ENCODE measurements at places on chromosomes 16 and 17.

DNA sequence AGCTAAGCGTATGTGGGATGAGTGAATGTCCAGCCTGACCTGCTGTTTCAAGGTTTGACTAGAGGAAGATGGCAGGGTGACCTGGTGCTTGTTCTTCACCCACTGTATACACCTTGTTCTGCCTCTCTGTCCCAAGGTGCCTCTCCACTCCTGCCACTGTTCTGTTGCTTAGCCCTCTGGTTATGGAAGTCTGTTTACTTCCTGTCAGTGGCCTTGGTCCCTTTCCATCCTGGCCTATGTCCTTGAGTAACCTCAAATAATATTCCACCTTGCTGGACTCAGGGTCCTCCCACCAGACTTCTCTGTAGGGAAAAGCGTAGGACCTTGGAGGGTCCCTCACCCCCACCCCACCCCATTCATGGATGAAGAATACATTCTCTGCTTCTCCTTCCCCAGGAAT, 73.2 kb upstream of the SALL1 start:
- no peak for DNase-seq

DNA sequence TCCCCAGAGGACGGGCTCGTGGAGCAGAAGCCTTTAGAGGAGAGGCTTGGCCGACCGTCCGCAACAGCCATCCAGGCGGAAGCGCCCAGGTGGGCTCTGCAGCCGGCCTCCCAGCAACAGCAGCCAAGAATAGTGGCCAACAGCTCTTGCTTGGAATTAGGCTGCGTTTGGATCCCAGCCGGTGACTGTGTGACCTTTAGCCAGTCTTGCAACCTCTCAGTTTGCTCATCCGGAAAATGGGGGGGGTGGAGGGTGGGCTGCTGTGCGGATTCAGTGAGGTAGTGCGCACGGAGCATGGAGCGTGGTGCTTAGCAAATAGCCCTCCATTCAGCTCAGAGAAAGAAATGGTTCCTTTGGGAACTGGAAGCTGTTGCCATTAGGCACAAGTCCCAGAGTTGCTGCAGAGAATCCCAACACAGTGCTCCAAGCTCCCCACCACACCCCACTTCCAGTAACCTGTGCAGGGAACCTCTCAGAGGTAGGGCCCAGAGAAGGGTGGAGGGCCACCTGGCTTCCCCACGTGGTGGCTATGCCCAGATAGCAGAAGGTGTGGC, 46.7 kb downstream of the RTN4RL1 start:
- DNase-seq = no peak

DNA sequence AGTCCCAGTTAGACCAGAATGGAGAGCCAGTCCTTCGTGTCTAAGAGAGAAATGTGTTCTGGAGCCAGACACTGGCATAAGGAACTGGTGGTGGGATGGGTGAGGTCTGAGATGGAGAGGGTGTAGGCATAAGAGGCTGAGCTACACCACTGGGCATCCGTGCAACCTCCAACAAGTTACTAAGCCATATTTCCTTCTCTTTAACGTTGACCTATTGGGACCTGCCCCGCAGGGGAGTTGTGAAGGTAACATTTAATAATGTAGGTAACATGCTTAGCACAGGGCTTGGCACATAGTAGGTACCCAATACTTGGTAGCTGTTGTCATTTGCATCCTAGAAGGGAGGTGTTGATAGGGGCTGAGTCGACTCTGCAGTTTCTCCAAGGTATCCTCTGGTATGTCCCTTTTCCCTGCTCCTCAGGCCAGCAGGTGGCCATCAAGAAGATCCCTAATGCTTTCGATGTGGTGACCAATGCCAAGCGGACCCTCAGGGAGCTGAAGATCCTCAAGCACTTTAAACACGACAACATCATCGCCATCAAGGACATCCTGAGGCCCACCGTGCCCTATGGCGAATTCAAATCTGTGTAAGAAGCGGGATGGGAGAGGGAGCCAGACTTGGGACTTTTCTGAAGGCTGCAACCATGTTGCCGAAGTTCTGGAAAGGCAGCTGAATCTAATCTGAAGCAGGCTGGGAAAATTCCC, 1.2 kb downstream of the MAPK7 start:
- DNase-seq = no peak

DNA sequence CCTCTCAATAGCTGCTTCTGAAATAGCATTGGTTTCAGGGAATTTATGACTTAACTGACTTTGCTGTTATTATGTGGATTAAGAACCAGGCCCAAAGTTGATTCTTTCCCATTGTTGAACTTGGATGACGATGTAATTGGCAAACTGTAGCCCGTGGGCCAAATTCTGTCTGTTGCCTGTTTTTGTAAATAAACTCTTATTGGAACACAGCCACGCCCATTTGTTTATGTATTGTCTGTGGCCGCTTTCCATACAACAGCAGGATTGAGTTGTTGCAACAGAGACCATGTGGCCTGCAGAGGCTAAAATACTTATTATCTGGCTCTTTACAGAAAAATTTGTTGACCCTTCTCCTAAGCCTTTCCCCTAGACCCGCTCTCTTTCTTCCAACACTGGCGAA, 31.6 kb downstream of the NTN1 start:
- DNase-seq = no peak

GRCh38 chr17:4541328-4542002, 13.7 kb downstream of the MYBBP1A start:
- no peak for DNase-seq

GRCh38 chr17:63249256-63250004, 196.7 kb downstream of the CYB561 start:
- no peak for DNase-seq
